ENCODE measurements at places on chromosomes 2 and 18.

DNA sequence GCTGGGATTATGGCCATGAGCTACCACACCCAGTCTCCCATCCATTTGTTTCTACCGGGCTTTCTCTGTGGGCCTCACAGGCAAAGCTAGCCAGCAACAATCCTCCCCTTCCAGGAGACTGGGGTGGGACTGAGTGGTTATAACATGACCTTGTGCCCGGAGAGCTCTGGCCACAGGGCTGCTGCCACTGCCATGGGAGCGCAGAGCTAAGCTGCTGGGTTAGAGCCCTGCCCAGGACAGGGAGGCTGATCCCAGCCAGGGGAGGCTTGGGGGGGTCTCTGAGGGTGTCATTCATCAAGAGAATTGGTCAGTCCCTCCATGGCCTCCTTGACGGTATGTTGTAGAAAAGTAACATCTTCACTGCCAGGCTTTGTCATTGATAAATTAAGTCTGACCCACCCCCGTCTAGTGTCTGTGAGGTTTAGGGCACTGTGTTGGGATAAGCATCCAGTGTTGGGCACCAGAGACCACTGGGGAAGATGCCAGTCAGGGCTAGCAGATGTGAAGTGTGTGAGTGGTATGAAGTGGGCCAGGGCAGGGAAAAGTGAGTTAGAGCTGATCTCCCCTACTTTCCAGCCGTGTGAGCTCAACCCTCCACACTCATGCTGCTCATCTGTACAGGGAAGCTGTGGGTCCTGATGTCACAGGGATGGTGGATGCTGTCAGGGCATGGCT, 368.4 kb upstream of the HS6ST1 start:
- no peak for DNase-seq

DNA sequence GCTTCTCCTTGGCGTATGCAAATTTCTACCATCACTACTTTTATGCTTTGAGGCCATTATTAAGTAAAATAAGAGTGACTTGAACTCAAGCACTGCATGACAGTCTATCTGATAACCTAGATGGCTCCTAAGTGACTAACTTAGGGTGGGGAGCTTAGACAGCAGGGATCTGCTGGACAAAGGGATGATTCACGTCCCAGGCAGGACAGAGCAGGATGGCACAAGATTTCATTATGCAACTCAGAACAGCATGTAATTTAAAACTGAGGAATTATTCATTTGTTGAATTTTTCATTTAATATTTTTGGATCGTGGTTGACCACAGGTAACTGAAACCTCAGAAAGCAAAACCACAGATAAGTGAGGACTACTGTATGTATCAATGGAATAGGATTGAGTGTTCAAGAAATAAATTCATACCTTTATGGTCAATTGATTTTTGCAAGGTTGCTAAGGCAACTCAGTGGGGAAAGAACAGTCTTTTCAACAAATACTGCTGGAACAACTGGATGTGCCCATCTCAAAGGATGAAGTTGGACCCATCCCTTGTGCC, 115.3 kb downstream of the MBD2 start:
- no peak for DNase-seq

DNA sequence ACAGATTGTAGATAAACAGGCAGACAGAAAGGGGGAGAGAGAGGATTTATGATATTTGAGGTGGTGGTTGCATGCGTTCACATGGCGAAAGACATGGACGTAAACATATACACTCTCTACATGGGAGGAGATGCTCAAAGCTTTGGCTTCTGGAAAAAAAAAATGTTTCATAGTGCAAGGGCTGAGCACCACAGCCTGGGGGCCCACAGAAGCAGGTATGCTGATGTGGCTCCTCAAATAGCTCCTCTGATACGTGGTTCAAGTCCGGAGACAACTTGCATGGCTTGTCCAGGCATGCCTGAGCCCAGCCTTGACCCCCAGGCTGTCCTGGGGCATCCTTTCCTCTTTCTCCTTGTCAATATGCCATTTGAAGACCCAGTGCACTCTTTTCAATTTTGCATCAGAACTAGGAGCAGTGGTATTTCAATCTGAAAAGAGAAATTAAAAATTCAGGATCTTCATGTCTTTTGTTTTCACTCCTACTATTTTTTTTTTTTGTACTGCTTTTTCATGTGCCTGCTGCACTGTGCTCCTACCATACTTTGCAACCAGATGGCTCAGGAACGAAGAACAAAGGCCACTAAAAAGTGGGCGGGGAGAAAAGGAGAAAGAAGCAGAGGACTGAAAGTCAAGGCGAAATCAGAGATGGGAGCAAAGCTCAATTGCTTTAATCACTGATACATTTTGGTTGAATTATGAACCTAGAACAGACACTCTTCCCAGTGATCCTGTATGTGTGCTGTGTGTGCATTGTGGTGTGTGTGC, 495.7 kb upstream of the TCF4 start:
- no peak for DNase-seq

- DNase-seq = no peak
Observed at GRCh38 chr2:144510294-144510991, 9.5 kb downstream of the ZEB2 start.

DNA sequence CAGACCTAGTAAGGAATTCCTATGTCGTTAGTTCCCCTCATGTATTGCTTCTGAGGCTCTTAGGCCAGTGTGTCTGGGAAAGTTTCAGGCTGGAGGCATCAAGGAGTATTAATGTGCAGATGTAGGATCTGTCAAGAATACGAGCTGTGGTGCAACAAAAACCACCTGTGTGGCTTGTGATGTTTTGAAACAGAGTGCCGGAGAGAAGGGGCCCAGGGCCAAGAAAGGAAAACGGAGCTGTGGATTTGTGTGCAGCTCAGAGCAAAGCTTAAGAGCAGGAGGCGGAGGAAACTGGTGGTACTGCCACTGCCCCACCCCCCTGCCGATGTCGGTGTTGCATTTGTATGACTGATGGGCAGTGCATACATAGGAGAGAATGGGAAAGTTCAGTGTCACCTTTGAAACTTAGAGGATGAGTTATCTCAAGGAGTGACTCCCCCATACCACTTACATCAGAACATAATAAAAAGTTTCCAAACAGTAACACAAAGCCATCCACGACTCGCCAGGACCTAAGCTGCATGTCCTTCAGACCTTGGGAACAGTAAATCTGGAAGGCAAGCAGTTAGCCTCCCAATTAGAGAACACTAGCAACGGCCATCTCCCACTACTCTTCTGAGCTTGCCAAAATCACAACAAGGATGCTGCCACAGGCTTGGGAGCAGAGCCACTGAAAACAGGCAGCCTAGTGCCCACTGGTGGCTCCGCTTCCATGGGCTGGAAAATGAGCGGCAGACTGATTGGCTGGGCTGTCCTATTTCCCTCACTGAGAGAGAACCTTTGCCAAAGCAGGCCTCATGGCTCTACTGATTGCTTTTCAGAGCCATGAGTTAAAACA, 152.7 kb upstream of the NT5C1B start:
- DNase-seq = no peak

GRCh38 chr2:204669382-204669781, 124.1 kb downstream of the PARD3B start:
- DNase-seq = no peak

DNA sequence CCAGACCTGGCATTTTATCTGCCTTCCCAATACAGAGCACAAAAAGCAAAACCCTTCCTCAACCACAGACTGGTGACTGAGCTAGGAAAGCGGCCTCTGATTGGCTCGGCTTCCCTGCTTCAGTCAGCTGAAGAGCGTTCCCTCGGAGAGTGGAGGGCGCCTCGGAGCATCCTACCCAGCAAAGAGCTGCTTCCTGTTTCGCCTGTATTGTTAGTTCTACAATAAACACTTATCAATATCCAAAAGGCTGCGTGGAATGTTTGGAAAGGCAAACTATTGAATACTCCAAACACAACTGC, 125.0 kb downstream of the CACNB4 start:
- DNase-seq = no peak

DNA sequence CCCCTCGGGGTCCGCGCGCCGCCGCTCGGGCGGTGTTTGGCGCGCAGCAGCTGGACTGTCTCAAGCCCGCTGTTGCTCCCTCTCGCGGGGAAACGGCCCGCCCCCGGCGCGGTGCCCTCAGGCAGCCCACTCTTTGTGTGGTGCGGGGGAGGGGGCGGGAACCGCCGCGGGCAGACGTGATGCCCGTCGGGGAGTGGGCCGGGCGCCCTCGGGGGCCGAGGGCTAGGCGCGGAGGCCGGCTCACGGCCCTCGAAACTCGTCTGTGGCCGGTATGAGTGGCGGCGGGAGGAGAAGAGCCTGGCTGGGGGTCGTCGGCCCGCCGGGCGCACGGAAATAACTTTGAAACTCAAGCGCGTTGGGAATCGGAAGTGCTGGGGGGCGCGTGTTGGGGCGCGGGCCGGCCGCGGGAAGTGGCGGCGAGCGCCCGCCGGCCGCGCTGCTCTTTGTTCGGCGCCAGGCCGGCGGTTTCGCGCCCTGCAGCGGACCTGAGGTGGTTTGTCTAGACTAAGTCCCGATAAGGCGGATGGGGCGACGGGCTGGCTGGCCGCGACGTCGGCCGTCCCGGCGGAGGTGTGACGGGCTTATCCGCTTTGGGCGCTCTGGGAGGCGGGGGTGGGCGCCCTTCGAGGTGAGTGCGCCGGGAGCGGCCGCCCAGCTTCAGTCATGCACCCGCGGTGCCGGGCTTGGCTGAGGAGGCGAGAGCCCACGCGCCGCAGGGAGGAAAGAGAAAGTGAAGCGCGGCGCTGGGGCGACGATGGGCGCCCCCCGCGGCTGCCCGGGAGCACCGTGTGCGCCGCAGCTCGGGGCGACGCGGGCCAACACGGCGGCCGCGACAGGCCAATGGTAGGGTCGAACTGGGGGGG, 679 bp downstream of the PTMA start:
- DNase-seq = peak; percentile 68

- no peak for DNase-seq
Observed at GRCh38 chr2:188851311-188851710, 122.9 kb upstream of the COL3A1 start.

DNA sequence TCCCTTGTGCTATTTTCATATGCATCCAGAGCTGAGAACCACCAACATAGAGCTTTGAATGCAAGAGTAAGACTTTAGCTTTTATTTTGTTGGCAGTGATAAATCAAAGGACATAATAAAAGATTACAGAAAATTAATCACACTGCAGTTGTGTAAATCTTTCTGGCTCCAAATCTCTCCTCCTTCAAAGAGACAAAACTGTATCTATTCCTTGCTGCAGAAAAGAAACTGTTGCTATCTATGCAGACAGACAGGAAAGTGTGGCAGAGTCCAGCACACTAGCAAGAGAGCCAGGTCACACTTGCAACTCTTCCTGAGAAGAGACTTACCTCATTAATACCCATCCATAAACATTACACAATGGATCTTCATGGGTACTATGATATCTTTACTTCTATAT, 57.5 kb downstream of the DTNB start:
- DNase-seq = no peak

DNA sequence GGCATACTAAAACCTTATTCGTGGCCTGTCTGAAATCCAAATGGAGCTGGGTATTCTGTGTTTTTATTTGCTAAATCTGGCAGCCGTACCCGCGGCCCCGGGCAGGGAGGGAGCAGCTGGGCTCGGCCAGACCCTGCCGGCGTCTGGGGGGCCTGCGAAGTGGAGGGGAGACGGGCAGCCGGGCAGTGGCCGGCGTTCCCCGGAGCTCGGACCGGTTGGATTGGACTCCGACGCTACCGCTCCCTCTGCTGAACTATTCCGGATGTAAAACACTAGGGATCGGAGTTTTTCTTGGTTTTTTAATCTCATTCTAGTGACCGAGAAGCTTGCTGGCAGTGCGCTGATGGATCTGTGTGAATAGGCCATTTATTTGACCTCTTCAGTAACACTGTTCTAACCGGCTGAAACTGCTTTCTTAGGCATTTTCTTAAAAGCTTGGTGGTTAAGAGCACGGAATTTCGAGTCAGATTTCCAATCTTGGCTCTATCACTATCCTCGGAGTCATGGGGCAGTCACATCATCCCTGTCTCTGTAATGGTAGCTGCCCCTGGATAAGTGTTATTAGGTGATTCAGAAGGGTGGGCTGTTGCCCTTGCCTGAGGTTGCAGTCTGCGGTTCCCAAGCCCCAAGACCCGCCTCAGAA, 694 bp downstream of the UNC50 start:
- DNase-seq = no peak

All from activated naive CD4-positive, alpha-beta T cell treated with anti-CD3 and anti-CD28 coated beads, Interleukin-2, amount 50 U/mL, for 16 hours (primary cell).